ENCODE measurements at places on chromosomes 3 and 15.

- no peak for DNase-seq
Measured at GRCh38 chr3:107989661-107990060, 101.2 kb downstream of the CD47 start.

DNA sequence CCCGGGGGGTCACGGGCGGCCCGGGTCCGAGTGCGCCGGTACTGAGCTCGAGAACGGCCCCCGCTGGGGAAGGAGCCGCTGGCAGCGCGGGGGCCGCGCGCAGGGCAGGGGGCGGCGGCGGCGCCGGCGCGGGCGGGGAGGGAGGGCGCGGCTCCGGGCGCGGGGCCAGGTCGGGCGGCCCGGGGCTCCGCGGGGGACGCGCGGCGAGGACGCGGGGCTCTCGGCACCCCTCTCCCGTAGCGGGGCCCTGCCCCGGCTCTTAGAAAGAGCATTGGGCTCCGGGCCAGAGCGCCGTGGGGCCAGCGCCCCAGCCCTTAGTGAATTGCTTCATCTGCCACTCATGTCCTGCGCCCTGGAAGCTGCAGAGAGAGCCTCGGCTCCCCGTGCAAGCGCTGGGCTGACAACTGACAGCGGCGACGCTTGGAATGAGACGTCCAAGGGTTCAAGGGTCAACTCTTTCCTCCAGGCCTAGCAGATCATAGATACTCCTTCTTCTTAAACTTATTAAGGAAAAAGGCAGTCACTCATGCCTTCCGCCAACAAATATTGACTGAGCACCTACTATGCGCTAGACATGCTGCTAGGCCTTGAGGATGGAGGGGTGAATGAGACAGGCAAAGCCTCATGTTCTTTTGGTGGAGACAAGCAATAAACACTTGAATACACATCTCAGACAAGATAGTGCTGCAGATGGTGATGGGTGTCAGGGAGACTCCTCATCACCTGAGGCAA, 140.8 kb downstream of the SMAD6 start:
- no peak for DNase-seq

DNA sequence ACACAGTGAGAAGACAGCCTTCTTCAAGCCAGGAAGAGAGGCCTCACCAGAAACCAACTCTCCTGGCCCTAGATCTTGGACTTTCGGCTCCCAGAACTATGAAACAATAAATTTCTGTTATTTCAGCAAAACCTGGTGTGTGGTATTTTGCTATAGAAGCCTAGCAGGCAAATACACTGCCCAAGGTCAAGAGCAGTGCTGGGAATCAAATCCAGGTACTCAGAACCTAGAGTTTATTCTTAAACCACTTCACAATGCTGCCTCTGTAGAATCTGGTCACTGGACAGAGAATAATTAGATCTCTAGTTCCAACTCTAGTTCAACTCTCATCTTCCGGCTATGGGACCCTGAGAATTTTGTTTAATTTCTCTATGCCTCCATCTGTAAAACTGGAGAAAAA, 46.6 kb downstream of the ATP13A4 start:
- no peak for DNase-seq

- DNase-seq = no peak
Measured at GRCh38 chr3:15044326-15044725, 20.8 kb downstream of the MRPS25 start.

DNA sequence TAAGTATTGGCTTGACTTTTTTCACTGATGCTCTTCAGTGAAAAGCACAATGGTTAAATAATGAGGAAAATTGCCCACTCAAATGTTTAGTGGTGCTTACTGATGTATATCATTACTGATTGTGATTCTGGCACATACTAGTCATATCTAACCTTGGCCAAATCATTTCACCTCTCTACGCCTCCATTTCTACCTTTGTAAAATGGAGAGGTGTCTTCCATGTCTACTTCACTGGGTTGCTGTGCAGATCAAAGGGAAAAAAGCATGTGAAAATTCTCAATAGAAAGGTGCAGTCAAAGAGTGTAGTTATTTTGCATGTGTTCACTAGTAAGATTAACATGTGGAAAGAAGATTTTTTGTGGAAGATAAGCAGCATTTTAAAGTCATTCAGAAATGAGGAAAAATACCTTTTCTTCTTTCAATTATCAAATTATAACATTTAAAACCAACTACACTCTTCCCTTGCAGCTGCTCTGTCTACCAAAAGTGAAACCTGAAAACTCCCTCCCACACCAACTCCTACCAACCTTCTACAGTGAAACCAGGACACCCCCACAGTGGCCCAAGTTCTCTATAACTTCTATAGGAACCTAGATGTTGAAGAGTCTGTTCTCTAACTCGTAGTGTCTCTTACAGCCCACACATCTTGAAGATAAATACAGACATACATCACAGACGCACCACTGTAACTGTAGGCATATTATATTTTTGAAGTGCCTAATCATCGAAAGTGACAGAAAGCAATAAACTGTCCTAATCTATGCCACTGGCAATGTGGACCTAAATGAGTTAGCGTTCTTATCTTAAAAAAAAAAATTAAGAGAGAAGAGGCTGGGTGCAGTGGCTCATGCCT, 1.4 kb downstream of the CD200R1 start:
- peak; percentile 32 for DNase-seq

DNA sequence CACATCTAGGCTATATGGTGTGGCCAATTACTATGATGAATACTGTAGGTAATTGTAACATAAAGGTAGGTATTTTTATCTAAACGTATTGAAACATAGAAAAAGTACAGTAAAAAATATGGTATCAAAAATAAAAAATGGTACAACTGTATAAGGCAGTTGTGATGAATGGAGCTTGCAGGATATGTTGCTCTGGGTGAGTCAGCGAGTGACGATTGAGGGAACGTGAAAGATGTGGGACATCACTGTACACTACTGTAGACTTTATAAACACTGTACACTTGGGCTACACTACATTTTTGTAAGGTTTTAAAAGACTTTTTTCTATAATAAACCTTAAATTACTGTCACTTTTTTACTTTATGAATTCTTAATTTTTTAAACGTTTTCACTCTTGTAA, 10.3 kb downstream of the CTNNB1 start:
- no peak for DNase-seq

GRCh38 chr15:61336026-61336638, 107.0 kb upstream of the RORA start:
- no peak for DNase-seq

GRCh38 chr3:107188262-107188661, 189.0 kb upstream of the CCDC54 start:
- no peak for DNase-seq

GRCh38 chr3:101941318-101942040, 92.2 kb downstream of the NFKBIZ start:
- DNase-seq = no peak

DNA sequence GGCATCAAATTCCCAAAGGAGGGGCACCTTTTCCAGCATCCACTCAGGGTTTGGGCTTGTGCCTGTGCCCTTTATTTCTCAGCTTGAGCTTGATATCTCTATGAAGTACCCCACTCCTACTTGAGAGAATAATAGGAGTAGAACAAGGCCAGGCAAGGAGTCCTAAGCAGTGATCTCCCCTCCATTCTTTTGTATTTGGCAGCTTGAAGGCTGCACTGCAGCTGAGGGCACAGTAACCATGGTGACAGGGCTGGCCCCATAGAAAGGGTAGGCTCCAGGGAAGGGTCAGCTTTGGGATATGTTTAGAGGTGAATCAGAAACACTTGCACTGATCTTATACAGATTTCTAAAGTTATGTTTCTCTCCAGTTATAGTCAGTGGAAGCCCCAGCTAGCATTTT, 145.4 kb upstream of the SLC24A5 start:
- no peak for DNase-seq

DNA sequence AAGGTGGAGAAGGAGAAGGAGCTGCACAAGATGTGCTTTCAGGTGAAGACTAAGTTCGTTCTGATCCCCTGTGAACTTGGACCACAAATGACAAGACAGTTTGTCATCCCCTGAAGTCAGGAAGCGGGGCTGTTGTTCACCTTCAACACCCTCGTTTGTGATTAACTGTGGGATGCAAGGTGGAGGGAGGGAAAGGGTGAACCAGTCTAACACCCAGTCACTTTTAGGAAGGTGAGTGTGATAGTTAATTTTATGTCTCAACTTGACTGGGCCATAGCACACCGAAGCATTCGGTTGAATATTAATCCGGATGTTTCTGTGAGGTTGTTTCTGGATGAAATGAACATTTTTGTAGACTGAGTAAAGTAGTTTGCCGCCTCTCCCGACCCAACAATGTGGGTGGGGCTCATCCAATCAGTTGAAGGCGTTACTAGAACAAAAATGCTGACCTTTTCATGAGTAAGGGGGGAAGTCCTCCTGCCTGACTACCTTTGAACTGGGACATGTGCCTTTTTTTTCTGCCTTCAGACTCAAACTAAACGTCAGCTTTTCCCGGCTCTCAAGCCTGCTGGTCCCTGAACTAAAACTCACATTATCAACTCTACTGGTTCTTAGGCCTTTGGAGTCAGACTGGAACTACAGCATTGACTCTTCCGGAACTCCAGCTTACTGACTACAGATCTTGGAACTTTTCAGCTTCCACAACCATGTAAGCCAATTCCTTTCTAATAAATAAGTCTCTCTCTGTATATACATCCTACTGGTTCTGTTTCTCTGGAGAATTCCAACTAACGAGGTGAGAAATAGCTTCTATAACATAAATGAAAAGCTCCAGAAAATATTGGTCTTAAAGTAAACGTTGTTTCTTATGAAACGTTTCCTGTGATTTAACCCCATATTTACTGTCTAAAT, 264.0 kb upstream of the SLITRK3 start:
- no peak for DNase-seq

- no peak for DNase-seq
Measured at GRCh38 chr3:148901987-148902791, 37.1 kb downstream of the CPA3 start.

- DNase-seq = no peak
Measured at GRCh38 chr15:26772154-26773066, at the start of gene GABRB3. TSS of gene GABRB3 (minus strand) at chr15:26773066.

- DNase-seq = no peak
Measured at GRCh38 chr15:74884428-74885223, 5.2 kb upstream of the MPI start.

DNA sequence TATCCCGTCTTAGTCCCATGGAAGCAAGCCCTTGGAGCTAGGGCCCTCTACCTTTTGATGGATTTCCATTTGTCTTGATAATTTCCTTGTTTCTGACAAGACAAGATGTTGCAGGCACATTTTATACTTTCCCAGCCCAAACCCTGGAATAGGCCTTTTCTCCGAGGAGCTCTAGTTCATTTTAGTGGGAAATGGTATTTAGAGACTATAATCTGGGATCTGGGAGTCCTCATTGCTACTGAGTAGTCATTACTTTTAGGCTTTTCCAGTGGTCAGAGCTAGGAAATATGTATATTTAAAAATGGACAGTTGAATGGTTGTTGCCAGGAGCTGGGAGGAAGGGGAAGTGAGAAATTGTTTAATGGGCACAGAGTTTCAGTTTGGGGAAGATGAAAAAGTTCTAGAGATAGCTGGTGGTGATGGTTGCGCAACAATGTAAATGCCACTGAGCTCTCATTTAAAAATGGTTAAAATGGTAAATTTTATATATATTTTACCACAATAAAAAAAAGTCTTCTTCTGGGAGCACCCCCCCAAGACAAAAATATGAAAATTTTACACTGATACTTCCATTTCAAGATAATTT, 31.6 kb downstream of the MLH1 start:
- no peak for DNase-seq

Data from stimulated activated CD4-positive, alpha-beta T cell treated with anti-CD3 and anti-CD28 coated beads, Interleukin-1b, Interleukin-23, amount 100 ng/mL, for 24 hours (primary cell).